Lung microvascular endothelial cell (primary cell): ENCODE measurements at places on chromosomes 16 and 17. TPM values are rescaled to one million over a fixed set of nuclear protein-coding genes. Genes with fewer than 3 reads are reported as not detected.
A peak's percentile ranks its signal among the peaks of the same experiment; 100 is the strongest.

GRCh38 chr16:75580-76501 is 2.2 kb upstream of the MPG start:
- DNase-seq: peak; percentile 83

CPHXL2 gene
- total RNA-seq: not detected in 2 replicates

HSD17B2 gene
- 155 and 398 TPM in 2 replicates for total RNA-seq

DNA sequence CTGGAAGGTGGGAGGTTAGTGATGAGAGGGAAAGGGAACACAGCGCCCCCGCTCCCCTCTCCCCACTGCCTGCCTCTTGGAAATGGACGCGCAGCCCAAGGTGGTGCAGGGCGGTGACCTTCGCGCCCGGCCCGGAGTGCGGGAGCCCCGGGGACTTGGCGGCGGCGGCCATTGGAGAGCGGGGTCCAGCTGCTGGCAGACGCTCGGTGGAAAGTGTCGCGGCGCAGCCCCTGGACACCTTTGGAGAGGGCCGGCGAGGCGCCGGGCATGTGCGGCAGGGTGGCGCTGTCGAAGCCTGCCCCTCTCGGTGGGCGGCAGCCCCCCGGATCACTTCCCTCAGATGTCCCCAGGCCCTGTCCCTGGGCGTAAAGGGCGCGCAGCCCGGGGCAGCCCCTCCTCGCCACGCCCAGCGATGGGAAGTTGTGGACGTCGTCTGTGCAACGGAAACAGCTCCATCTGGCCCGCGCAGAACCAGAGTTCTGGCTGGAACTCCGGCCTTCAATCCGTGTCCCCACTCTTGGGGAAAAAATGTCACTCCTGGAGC is 16.7 kb downstream of the SALL1 start:
- no peak for DNase-seq
